ENCODE measurements at places on chromosomes 16 and 17.

- no peak for DNase-seq
Observed at GRCh38 chr16:88508868-88509748, 56.0 kb downstream of the ZFPM1 start.

GRCh38 chr17:4522661-4523060 is 24.0 kb downstream of the SPNS2 start:
- DNase-seq: no peak

GRCh38 chr17:29591737-29592608 is 959 bp upstream of the ANKRD13B start:
- peak; percentile 71 for DNase-seq

GRCh38 chr17:40209404-40210093 is 9.6 kb upstream of the WIPF2 start:
- DNase-seq: no peak

DNA sequence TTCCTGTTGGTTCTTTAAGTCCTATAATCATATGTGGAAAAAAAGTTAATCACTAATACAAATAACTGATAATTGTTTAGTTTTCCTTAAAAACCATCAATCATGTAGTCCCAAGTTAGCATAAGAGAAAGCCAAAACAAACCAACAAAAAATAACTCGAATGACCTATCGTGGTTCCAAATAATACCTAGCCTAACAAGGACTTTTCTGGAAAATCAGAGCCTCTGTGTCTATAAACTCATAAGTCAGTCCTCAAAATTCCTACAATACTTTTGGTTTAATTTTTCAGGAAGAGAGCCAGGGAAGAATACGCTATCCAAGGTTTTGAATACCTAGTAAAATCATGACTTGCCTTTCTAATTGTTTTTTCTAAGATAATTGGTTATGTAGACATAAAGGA is 975.3 kb upstream of the SOX9 start:
- no peak for DNase-seq

- DNase-seq: no peak
Observed at GRCh38 chr17:77951123-77951522, 7.4 kb upstream of the TNRC6C start.

DNA sequence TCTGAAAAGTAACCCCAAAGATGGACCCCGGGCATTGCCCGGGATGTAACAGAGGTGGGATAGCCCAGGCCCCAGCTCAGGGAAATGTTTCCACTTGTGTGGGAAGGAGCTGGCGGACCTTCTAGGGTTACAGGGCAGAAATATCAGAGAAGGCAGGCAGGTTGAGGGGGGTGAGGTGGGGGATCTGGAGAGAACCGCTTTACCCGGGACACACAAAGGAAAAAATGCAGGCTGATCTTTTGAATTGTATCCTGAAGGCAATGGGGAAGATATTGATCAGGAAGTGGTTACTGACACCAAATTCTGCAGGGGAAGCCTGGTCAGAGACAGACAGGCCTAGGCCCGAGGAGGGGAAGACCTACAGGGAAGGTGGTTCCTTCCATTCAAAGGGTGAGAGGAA is 3.5 kb downstream of the SLC47A1 start:
- no peak for DNase-seq

- DNase-seq: no peak
Observed at GRCh38 chr17:21166595-21167210, 39.9 kb downstream of the DHRS7B start.

DNA sequence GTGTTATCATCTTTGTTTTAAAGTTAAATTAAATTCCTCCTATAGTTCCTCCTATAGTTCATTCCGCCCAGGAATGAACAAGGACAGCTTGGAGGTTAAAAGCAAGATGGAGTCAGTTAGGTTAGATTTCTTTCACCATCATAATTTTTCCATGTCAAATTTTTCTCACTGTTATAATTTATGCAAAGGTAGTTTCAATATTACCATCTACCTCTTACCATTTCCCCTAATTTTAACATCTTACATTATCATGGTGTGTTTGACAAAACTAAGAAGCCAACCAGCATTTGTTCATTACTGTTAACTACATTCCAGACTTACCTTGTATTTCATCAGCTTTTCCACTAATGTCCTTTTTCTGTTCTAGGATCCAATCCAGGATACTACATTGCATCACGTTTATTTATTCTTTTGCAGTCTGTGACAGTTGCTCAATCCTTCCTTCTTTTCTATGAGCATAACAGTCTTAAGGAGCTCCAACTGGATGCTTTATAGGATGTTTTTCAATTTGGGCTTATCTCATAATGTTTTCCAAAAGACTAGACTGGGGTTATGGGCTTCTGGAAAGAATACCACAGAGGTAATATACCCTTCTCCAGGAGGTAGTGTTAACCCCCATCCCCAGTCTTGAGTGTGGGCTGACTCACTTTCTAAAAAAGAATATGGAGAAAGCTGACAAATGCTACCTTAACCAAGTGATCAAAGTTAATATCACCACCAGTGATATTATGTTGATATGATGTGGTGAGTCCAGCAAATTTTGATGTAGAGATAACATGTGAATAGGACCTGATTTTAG is 158.5 kb downstream of the PPM1E start:
- DNase-seq: no peak

DNA sequence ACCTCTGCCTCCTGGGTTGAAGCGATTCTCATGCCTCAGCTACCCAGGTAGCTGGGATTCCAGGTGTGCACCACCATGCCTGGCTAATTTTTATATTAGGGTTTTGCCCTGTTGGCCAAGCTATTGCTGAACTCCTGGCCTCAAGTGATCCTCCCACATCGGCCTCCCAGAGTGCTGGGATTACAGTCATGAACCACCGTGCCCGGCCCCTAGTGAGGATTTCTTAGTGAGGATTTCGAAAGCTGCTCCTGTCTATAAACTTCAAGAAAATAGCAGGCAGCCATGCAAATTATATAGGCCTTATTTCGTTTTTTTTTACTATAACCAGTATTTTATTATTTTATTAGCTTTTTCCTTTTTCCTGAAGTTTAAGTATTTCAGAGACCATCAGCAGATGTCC is 41.6 kb downstream of the EPN2 start:
- no peak for DNase-seq

All from NCI-H1048 (cell line).